ENCODE measurements at places on chromosomes 11 and 22. TPM values are rescaled to one million over a fixed set of nuclear protein-coding genes. Genes with fewer than 3 reads are reported as not detected.

DNA sequence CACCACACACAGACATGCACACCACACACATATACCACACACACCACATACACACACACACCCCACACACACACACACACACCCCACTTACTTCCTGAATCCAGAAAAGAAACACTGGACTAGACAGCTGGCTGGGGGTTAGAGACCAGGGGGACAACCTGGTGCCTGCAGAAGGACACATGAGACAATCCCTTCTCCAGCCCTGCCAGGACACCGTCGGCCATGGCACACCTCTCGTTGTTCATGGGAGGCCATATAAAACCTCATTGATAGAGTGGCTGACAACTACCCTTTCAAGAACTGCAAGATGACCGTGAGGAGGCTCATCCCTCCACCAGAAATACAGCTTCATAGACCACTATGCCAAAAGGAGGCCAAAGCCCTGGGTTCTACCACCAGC, 54.3 kb downstream of the IGSF9B start:
- no peak overlapping the region for H3K27ac ChIP-seq
- H3K27me3 ChIP-seq, result no peaks in the 10 kb centered on the region
- no peaks in the 10 kb centered on the region for H3K4me1 ChIP-seq
- peak; percentile 20 for DNase-seq
- H3K36me3 ChIP-seq, result peaks cover 8% of the 10 kb centered on the region

DNA sequence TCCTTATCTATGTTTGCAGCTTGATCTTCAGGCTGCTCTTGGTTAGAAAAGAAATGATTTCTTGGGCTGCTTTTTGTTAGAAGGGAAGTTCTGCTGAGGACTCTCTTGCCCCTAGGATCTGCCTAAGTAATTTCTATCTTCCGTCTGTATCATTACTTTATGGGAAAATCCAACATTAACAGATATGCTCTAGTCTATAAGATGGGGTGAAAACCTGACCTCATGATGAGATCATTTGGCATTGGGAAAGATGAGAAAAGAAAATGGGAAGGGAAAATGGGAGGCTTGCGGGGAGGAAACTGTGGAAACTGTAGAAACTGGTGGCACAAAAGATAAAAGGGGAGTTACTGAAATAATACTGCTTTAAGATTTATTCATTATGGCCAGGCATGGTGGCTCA, 63.6 kb downstream of the FDX1 start:
- H3K36me3 ChIP-seq, result peaks cover 1% of the 10 kb centered on the region
- peaks cover 3% of the 10 kb centered on the region for H3K27me3 ChIP-seq
- H3K4me1 ChIP-seq, result peaks cover 3% of the 10 kb centered on the region
- no peak for DNase-seq
- H3K4me3 ChIP-seq, result no peak overlapping the region

DNA sequence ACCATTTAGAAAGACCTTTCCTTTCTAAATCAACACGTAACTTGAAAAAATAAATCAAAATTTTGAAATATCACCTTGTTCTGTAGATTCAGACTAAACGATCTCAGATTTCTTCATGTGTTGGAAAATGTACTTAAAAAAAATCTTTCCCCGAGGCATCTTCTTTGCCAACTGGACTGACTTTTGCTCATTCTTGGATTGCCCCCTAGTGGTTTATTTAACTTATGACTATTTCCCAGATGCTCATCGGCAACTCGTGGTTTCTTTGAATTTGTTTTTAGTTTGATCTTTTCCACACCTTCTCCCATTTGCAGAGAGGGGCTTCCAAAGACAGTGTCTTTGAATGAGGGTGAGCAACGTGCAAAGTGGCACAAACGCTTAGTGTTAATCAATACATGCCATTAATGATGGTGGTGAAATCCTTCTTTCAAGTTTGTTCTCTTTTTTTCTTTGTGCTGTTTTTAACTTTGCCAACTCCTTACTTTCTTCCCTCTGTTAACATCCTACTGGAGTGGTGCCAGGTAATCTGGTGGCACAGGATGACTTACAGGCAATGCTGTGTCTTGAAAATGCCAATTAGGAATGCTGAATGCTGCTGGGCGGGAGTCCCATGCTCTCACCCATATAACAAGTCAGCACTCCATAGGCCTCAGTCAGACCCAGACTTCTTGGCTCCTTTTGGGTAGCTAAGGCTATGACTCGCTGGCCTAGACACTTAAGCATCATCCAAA, 18.3 kb downstream of the PRSS23 start:
- no peak overlapping the region for H3K4me3 ChIP-seq
- H3K27ac ChIP-seq, result peak overlapping the region; percentile 91
- H3K4me1 ChIP-seq, result peaks cover 58% of the 10 kb centered on the region
- H3K27me3 ChIP-seq, result no peaks in the 10 kb centered on the region
- DNase-seq, result no peak

TSSK2 gene
- total RNA-seq, result not detected

ATP5MG gene
- total RNA-seq, result 138 TPM

GRCh38 chr11:122668562-122669090, 13.1 kb downstream of the UBASH3B start:
- peak overlapping the region; percentile 18 for H3K27ac ChIP-seq
- DNase-seq, result no peak
- peaks cover 5% of the 10 kb centered on the region for H3K36me3 ChIP-seq
- no peak overlapping the region for H3K4me3 ChIP-seq
- H3K4me1 ChIP-seq, result peaks cover 32% of the 10 kb centered on the region

DNA sequence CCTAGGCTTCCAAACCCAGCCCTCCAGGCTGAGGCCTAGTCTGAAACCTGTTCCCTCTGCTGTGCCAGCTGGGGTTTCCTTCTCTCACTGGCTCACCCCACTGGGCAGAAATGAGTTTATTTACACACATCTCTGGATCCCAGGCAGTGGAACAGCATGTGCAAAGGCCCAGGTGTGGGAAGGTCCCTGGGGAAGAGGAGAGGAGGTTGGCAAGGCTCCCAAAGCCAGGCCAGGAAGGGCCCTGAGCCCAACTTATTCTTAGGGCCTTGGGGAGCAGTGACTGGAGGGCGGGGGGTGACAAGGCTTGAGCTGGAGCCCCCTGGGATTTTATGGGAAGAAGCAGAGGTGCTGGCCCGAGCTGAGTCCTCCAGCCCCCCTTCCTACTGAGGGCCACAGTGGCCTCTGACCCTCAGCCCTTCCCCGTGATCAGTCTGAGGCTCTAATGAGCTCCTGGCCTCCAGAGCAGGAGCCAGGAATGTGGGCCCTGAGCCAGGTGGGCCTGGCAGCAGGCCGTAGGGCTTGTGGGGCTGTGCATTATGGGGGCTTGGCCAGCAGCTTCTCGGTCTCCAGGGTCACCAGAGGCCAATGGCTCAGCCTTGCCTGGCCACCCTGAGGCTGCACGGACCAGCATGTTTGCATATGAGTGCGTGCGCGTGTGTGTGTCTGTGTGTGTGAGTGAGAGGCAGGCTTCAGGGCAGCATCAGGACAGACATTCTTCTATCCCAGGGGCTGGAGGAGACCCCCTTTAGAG, 2.9 kb downstream of the MYO7A start:
- H3K4me1 ChIP-seq, result peaks cover 11% of the 10 kb centered on the region
- H3K36me3 ChIP-seq, result peaks cover 4% of the 10 kb centered on the region
- H3K27me3 ChIP-seq, result peaks cover 4% of the 10 kb centered on the region
- no peak for DNase-seq
- H3K27ac ChIP-seq, result no peak overlapping the region
- H3K4me3 ChIP-seq, result no peak overlapping the region

- H3K36me3 ChIP-seq, result peaks cover 3% of the 10 kb centered on the region
- H3K27ac ChIP-seq, result peak overlapping the region; percentile 71
- no peak for DNase-seq
- H3K4me3 ChIP-seq, result no peak overlapping the region
- peaks cover 38% of the 10 kb centered on the region for H3K4me1 ChIP-seq
- H3K27me3 ChIP-seq, result no peaks in the 10 kb centered on the region
These were observed 13.0 kb upstream of the MCHR1 start for GRCh38 chr22:40666151-40666848.

SLC22A9 gene
- total RNA-seq, result not detected

FAM227A gene
- total RNA-seq, result 1.5 TPM

- H3K27ac ChIP-seq, result no peak overlapping the region
- H3K4me1 ChIP-seq, result peaks cover 9% of the 10 kb centered on the region
- no peak overlapping the region for H3K4me3 ChIP-seq
These were observed 9.5 kb downstream of the FREY1 start for GRCh38 chr11:45897556-45897955.

- DNase-seq, result peak; percentile 49
- peaks cover 7% of the 10 kb centered on the region for H3K36me3 ChIP-seq
- H3K27me3 ChIP-seq, result no peaks in the 10 kb centered on the region
- H3K4me1 ChIP-seq, result peaks cover 25% of the 10 kb centered on the region
These were observed 1.2 kb downstream of the SYVN1 start for GRCh38 chr11:65132988-65133700.

SCN4B gene
- 0.42 TPM for total RNA-seq

CASP12 gene
- not detected for total RNA-seq

DEAF1 gene
- 67.9 TPM for total RNA-seq

Measured in chondrocyte (in vitro differentiated cells).